ENCODE measurements at places on chromosomes 2 and 18.

DNA sequence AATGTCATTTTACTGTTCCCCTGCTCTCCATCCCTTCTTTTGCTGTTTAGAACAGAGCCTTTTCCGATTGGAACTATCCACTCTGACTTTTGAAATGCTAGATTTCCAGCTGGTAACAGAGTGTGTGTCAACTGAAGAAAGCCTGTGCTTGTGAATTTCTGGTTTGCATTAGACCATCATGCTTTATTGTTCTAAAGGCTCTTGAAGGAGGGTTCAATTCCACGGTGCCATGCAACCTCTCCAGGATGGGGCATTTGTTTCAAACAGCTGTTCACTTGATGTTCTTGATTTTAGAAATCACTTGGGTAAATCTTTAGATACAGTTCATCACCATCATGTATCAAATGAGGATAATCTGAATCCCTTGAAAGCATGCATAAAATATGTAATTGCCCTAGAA, 156.7 kb downstream of the QPCT start:
- DNase-seq = no peak

DNA sequence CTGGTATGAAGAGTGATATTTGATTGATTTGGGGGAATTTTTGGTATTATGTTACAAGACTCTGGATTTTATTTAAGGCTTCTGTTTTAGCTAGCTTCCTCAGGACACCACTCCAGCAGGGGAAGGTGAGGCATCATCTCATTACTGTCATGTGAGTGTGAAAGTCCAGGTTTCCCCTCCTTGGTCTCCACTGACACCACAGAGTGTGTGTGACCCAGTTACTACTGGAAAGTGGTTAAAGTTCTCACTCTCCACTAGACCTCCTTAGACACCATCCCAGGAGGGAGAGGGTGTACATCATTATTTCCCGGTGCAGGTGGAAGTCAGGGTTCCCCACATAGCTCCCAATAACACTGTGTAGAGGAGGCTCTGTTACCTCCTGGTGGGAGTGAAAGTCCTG, 35.8 kb upstream of the EPG5 start:
- no peak for DNase-seq

DNA sequence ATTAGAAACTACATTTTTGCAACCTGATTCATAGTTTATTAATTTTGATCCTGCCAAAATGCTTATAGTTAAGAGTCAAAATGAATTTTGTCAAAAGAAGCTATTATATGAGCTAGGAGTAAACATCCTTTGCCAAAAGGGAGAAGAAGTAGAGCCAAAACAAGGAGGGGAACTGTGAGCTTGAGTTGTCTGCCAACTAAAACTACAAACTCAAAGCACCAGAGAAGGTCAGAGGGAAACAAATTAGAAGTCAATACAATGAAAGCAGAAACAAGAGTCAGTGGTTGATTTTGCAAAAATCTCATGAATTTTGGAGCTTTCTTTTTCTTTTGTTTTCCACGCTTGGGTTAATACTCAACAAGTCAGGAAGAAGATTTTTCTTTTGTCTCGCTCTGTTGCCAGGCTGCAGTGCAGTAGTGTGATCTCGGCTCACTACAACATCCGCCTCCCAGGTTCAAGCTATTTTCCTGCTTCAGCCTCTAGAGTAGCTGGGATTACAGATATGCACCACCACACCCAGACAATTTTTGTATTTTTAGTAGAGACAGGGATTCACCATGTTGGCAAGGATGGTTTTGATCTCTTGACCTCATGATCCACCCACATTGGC, 508.5 kb downstream of the RIT2 start:
- DNase-seq = no peak

DNA sequence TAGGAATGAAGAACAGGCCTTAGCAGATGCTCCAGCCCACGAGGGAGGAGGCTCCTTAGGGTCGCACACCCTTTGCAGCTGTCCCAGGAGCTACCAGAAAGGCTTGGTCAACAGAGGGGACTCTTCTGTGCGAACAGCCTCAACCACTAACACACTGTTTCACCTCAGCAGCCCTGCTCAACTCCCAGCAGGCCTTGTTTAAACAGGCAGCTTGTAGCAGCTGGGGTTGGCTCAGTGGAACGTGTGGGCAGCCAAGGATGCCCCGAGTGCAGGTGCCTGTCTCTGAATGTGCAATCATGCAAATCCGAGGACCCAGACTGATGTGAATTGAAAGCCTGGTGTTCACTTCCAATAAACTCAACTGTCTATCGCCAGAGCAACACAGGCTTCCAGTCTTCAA, 88.7 kb upstream of the CXCR4 start:
- DNase-seq = no peak

DNA sequence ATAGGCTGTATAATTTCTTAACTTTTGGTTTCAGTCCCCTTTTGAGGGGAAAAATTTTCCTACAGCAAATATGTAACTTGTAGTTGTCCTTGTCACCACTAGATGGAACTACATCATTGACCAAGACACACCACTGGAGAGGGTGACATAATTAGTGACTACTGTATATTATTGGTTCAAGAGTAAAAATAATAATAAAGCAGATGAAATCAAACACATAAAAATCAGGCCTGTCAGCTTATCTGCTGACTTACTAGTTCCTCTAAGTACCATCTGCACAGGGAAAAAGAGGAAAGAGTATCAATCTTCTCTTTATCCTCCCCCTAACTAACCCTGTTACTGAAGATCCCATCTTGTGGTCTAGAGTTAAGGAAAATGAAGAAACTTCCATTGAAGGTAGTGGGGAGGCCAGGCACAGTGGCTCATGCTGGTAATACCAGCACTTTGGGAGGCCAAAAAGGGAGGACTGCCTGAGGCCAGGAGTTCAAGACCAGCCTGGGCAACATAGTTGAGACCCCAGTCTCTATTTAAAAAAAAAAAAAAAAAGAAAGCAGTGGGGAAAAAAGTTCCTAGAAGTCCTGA, 29.6 kb upstream of the ENOSF1 start:
- DNase-seq = no peak

GRCh38 chr2:3139906-3140305, 237.7 kb downstream of the EIPR1 start:
- no peak for DNase-seq

DNA sequence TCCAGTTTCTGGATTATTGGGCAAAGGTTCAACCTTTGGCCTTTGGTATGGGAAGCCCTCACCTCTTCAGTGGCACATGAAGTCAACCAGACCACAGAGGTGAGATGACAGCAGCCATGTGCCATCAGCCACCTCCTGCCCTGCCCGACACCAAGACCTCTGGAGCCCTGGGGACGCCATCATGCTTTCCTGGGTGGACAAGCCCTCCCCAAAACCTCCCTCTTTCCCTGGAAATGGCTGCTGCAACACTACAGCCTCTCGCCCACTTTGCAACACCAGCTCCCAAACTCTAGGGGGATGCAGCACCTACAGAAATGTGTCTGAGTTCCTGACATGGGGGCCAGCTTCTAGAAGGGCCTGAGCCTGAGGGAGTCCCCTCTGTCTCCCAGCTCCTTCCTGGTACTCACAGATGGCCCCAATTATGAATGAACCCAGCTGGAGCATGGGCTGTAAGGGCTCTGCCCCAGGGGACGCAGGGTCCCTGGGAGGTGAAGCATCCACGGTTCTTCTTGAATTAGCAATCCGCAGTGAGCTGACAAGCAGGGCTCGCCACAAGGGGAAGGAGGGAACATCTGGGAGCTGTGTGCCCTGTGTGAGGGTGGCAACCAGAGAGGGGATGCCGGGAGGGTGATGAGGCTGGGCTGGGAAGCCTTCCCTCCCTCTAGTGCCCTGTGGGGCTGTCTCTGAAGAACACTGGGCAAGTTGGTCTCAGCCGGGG, 268.5 kb upstream of the HDAC4 start:
- DNase-seq = no peak

DNA sequence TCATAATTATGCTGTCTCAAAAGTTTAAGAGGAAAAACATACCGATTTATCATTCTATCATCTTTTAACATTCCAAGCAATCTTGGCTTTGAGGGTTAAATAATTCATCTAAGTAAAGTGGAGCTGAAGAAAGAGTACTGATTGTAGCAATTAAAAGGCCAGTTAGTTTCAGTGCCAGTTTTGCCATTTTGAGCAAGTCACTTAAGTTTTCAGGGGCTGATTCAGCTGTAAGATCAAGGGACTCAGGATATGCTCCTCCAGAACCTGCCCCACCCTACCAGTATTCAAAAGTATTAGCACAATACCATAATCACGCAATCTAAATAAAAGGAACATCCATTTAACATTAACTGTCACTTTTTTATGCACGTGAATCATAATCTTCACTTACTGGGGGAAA, 1.9 kb downstream of the SS18 start:
- DNase-seq = no peak

GRCh38 chr2:191580581-191580980, 97.4 kb upstream of the NABP1 start:
- no peak for DNase-seq

DNA sequence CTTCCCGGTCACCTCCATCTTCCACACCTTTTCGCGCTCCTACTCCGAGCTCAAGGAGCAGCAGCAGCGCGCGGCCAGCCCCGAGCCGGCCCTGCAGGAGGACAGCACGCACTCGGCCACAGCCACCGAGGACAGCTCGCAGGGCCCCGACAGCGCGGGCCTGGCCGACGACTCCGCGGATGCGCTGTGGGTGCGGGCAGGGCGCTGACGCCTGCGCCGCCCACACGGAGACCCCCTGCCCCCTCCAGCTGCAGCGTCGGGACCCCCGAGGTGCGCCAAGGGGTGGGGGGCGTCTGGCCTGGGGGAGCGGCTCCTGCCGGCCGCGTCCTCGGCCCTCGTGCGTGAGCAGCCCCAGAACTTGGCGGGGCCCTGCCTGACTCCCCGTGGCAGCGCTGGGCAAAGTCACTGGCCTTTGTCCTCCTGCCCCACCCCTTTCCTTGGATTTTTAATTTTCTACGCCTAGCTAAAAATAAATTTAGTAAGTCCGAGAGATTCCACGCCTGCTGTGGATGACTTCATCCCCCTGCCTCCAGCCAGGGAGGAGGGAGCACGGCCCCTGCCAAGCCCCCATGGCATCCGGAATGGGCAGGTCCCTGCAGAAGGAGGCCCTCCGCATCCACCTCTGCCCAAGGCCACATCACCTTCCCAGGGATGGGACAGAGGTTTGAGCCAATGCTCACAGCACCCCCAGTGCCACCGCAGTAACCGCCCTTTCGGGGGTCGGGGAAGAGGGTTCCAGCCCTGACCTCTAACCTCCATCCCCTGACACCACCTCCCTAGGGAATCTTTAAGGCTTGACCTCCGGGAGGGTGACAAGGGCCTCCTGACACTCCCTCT, 51.6 kb downstream of the SLC66A2 start:
- no peak for DNase-seq

GRCh38 chr2:225022188-225022587, 20.1 kb downstream of the DOCK10 start:
- no peak for DNase-seq

GRCh38 chr18:22567794-22568193, 150.1 kb upstream of the CTAGE1 start:
- DNase-seq = no peak

DNA sequence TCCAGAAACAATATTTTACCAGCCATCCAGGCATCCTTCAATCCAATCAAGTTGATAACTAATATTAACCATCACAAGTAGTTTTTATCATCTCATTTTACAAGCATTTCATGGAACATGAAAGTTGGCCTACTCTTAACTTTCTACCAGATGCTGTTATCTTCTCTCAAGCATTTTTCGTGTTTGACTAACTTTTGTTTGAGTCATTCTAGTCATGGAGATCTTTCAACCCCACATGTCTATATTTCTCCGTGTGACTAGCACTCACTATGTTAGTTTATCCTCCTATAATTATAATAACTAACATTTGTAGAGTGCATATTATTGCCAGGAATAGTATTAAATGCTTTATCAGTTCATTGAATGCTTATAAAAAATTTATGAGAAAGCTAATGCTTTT, 307.0 kb upstream of the CWC22 start:
- DNase-seq = no peak

DNA sequence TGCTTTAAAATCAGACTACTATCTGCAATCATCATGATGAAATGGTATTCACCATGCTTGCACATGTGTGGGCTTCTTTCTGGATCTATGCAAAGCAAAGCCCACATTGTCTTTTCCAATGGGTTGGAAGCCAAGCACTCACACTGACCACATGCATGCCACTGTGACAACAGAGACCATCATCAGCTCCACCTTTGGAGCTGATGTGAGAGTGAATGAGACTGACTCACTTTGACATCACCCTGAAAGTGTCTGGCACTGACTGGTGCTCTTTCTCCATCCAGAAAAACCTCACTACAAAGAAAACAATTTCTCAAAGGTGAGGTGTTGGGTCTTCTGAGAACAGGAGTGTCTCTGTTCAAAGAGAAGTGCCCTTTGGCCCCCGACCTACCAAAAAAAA, 4.7 kb downstream of the MYO5B start:
- DNase-seq = no peak

- DNase-seq = no peak
Observed at GRCh38 chr2:146481629-146482028, 1363.2 kb upstream of the ACVR2A start.

DNA sequence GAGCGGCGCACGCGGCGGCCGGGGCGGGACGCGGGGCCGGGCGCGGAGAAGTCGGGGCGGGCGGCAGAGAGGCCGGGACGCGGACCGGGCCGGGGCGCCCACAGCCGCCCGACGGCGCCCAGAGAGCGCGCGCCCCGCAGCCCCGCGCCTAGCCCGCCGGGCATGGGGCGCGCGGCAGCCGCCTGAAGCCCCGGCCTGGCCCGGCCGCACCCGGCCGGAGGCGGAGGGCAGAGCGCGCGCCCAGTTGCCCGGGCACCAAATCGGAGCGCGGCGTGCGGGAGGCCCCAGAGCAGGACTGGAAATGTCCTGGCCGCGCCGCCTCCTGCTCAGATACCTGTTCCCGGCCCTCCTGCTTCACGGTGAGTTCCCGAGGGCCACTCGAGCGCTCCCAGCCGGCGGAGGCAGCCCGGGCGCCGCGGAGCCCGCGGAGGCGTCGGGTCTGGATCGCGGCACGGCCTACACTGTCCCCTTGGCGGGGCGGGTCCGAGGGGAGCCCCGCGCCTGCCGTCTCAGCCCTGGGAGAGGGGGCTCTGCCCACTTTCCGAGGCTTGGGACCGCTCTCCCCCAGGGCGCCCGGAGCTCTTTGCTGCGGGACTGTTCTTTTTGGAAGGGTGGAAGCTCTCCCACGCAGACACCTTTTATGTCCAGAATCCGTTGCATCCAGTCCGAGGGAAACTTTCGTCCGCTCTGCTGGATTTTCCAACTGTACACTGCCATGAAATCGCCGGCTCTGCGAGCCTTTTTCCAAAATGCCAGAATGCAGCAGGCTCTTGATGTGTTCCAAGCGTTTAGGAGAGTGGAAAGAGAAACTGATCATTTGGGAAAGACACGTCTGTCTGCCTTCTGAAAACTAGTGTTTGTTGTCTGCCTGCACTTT, 484 bp downstream of the APCDD1 start:
- no peak for DNase-seq

DNA sequence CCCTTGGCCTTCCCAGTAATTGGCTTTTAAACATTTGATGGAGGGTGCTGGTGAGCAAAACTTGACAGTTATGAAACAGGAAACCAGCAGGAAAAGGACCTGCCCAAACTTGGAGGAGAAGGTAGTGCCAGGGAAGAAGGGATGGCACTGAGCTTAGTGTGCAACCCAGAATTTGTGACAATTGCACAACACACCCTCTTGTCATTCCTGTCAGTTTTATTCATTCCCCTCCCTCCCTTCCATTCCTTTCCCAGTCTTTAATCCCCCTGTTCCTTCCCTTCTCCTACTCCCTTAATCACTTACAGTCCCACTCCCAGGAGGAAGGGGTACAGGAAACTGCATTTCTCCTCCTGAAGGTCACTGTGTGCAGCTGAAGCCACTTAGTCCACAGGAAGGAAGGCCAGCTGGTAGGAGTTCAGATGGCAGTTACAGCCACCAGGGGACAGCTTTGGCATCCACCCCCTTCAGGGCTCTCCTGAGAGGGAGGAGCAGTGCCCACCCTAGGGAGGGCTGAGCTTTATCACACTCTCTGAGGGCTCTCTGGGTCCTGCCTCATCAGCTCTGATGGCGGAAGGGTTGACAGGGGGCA, 24.0 kb upstream of the SIGLEC15 start:
- DNase-seq = no peak

Measured in stimulated activated CD8-positive, alpha-beta memory T cell treated with anti-CD3 and anti-CD28 coated beads, Interleukin-12 subunit alpha, Interleukin-12 subunit beta, amount 100 ng/mL, for 1 hour (primary cell).